ENCODE measurements at places on chromosomes 6 and 20. TPM values are rescaled to one million over a fixed set of nuclear protein-coding genes. Genes with fewer than 3 reads are reported as not detected.

The PRL gene
- not detected for total RNA-seq

The CCN6 gene
- not detected for total RNA-seq

The ACAT2 gene
- total RNA-seq = 109 TPM

The MSH5 gene
- total RNA-seq = 63.2 TPM

The PBOV1 gene
- total RNA-seq = not detected

The SEL1L2 gene
- not detected for total RNA-seq

The SIRPG gene
- total RNA-seq = 109 TPM

The HMGCLL1 gene
- total RNA-seq = not detected

The TRIM31 gene
- total RNA-seq = not detected

The ENPP4 gene
- 8.2 TPM for total RNA-seq

The FILIP1 gene
- total RNA-seq = not detected

The BTNL2 gene
- total RNA-seq = not detected

The KHDC1L gene
- total RNA-seq = not detected

The SRSF3 gene
- 384 TPM for total RNA-seq

The C6orf62 gene
- total RNA-seq = 155 TPM

The MANEA gene
- 19.0 TPM for total RNA-seq

The HLA-DRB5 gene
- total RNA-seq = 12.7 TPM

The FLRT3 gene
- total RNA-seq = not detected
